ENCODE measurements at places on chromosomes 2 and 18.

DNA sequence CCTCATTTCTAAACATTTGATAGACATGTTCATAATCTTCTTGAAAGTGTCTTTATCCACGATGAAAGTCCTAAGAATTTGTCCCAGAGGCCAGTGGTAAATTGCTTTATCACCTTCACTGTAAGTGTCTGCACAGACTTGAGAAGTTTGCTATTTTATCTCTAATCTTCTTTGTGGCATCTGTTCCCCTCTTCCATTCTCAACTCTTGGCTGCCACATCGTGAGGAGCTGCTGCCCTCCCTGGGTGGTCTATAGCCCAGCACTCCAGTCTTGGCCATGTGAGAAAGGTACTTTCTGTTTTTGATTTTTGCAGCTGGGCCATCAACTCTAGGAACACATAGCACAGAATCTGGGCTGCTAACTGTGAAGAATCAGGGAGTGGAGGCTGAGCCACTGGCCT, 45.5 kb downstream of the SLC14A2 start:
- H3K27ac ChIP-seq = no peak overlapping the region
- H3K4me1 ChIP-seq = peaks cover 29% of the 10 kb centered on the region
- no peaks in the 10 kb centered on the region for H3K36me3 ChIP-seq

GRCh38 chr18:23541349-23542093, 38.2 kb downstream of the RMC1 start:
- H3K27ac ChIP-seq = peak overlapping the region; percentile 72
- DNase-seq = no peak
- H3K4me1 ChIP-seq = peaks cover 31% of the 10 kb centered on the region
- H3K36me3 ChIP-seq = peaks cover 18% of the 10 kb centered on the region
- no peaks in the 10 kb centered on the region for H3K27me3 ChIP-seq

DNA sequence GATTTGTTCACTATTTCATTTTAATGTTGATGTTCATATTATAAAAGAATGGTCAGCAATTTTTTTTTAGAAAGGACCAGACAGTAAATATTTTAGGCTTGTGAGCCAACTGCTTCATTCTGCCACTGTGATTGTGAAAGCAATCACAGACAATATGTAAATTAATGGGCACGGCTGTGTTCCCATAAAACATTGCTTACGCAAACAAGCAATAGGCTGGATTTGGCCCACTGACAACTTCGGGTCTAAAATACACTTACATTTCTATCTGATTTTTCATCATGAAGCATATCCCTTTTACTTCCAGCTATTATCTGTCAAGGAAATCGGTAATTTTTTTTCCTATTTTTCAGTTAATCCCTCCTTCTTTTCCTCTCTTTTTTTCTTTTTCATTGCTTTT, 182.2 kb upstream of the CDH2 start:
- no peaks in the 10 kb centered on the region for H3K27me3 ChIP-seq
- H3K36me3 ChIP-seq = no peaks in the 10 kb centered on the region
- no peak overlapping the region for H3K4me3 ChIP-seq
- no peaks in the 10 kb centered on the region for H3K4me1 ChIP-seq

DNA sequence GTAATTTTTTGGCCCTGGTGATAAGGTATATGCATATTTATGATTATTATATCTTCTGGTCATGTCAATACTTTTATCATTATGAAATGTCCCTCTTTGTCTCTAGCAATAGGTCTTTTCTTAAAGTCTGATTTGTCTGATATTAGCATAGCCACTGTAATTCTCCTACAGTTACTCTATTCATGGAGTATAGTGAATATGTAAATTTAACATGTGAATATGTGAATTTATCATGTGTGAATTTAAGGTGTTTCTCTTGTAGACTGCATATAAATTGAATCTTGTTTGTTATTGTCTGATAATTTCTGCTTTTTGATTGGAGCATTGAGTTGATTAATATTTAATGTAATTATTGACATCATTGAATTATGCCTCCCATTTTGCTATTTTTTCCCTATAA, 259.4 kb downstream of the HRH4 start:
- no peak overlapping the region for H3K27ac ChIP-seq
- no peaks in the 10 kb centered on the region for H3K36me3 ChIP-seq
- no peak overlapping the region for H3K4me3 ChIP-seq
- H3K4me1 ChIP-seq = no peaks in the 10 kb centered on the region

DNA sequence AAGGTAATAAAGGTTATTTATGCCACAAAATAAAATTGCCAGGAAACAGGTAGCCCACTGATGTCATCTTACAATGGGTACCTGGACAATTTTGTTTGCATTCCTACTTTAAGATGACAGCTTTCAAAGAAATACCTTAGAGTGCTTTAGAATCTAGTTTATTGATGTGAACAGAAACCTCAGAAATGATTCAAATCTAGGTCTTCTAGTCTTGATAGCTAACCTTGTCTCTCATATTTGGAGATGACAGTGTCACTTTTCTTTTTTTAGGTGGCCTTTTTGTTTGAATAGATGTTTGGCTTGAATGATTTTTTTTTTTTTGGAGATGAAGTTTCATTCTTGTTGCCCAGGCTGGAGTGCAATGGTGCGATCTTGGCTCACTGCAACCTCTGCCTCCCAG, 69.1 kb downstream of the PIK3C3 start:
- no peak overlapping the region for H3K4me3 ChIP-seq
- no peak for DNase-seq
- peaks cover 27% of the 10 kb centered on the region for H3K4me1 ChIP-seq
- no peaks in the 10 kb centered on the region for H3K27me3 ChIP-seq
- H3K36me3 ChIP-seq = peaks cover 13% of the 10 kb centered on the region

DNA sequence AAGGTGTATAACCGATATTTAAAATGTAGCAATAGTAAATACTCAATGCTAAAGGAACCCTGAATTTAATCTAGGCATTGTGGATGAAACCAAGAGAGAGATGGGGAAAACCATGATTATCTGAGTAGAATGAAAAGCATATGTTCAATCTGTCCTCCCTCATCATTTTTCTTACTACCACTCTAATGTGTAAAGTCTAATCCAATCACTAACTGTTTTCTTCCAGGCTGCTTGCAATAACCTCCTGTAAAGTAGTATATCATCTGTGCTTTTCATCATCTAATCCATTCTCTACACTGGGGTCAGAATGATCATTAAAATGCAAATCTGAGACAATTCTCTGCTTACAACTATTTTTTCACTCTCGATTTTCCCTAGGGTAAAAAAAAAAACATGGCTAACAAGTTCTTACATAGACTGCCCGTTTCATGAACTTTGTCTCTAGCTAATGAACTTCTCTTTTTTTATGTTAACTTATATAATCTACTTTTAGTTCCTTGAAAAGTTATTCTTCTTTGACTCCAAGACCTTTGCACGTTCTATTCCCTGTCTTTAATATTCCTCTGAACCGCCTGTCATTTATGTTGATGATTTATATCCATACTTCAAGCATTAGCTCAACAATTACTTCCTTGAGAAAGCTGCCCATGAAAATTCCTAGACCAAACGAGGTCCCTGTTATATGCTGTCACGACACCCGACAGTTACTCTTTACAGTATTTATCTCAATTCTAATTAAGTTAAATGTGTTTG, 94.7 kb upstream of the SLC8A1 start:
- no peak overlapping the region for H3K27ac ChIP-seq
- no peak overlapping the region for H3K4me3 ChIP-seq
- no peaks in the 10 kb centered on the region for H3K4me1 ChIP-seq
- H3K36me3 ChIP-seq = no peaks in the 10 kb centered on the region

- H3K27ac ChIP-seq = no peak within 1 kb of the TSS
- H3K4me3 ChIP-seq = no peak within 1 kb of the TSS
- H3K27me3 ChIP-seq = no peaks in the 10 kb centered on the region
- no peak for DNase-seq
These were observed at the start of gene ERMN for GRCh38 chr2:157325786-157326185. TSS of gene ERMN (minus strand) at chr2:157325824. CDS start at chr2:157325642, 182 bp downstream.

DNA sequence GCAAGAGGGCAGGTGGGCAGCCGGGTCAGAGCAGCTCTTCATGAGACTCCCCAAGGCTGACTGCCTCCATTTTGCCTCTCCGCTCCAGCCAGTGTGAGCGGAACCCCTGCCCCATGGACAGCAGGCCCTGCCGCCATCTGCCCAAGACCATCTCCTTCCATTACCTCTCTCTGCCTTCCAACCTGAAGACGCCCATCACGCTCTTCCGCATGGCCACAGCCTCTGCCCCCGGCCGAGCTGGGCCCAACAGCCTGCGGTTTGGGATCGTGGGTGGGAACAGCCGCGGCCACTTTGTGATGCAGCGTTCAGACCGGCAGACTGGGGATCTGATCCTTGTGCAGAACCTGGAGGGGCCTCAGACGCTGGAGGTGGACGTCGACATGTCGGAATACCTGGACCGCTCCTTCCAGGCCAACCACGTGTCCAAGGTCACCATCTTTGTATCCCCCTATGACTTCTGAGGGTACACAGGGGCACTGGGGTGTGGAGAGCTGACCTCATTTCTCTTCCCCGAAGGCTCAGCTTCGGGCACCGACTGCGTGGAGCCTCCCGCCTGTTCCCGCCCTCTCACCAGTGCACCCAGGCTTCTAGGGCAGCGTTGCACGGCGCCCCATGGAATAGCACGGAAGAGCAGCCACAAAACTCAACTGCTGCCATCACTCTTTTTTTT, 49.0 kb downstream of the FBLN7 start:
- no peaks in the 10 kb centered on the region for H3K27me3 ChIP-seq
- H3K27ac ChIP-seq = peak overlapping the region; percentile 99
- H3K4me3 ChIP-seq = peak overlapping the region; percentile 47
- H3K4me1 ChIP-seq = peaks cover 78% of the 10 kb centered on the region
- DNase-seq = no peak
- H3K36me3 ChIP-seq = peaks cover 39% of the 10 kb centered on the region

DNA sequence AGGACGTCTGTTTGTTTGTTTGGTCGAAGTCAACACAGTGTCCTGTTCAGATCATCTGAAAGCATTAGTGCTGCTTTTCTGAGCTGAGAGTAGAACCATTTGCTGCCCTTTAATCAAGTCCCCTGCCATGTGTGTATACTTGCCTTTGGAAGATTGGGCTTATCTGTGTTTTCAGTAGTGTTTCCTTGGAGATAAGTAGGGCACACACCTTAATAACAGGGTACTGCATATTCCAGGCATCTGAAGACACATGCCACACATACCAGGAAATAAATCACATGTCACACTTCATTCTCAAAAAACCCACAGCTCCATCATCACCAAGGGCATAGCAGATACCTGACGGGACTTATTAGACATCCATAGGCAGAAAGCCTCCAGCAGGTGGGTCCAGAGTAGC, 157.4 kb downstream of the SOX11 start:
- no peaks in the 10 kb centered on the region for H3K27me3 ChIP-seq
- no peaks in the 10 kb centered on the region for H3K4me1 ChIP-seq
- H3K27ac ChIP-seq = no peak overlapping the region
- no peaks in the 10 kb centered on the region for H3K36me3 ChIP-seq
- no peak overlapping the region for H3K4me3 ChIP-seq
- no peak for DNase-seq

DNA sequence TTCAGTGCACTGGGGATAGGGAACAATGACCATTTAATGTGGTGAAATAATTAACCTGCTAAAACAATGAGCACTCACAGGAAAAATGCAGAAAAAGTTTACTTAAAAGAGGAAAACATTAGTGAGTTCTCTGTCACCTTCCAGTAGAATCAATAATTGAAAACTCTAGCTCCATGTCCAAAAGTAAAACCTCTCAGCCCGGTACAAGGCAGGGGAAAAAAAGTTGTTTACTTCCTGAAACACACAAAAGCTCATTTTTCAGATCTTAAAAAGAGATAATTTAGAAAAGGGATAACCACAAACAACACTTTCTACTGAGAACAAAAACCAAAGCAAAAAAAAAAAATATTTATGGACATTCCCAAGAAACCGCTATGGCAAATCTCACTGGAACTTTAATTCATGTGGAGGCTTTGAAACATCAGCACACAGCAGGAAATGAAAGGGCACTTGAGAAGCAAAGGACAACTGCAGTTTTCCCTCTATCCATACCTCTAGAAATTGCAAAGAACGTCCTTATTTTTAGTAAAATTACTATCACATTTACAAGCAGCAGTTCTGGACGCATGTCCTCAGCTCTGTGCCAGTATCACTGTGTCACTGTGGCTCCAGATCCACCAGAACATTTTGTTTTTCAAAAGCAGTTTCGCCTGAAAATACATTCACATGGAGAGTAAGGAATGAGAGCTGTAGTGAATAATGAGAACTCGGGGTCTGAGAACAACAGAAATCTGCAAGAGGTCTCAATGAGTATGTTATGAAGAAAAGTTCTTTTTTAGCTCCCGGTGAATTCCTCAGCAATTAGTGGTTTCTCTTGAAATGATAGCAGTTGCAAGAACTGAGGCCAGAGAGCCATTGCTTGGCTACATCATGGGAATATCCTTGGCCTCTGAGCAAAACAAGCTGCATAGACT, 44.7 kb upstream of the DNAH7 start:
- DNase-seq = no peak
- no peak overlapping the region for H3K4me3 ChIP-seq
- no peaks in the 10 kb centered on the region for H3K27me3 ChIP-seq
- H3K27ac ChIP-seq = no peak overlapping the region
- H3K36me3 ChIP-seq = no peaks in the 10 kb centered on the region
- H3K4me1 ChIP-seq = peaks cover 17% of the 10 kb centered on the region

DNA sequence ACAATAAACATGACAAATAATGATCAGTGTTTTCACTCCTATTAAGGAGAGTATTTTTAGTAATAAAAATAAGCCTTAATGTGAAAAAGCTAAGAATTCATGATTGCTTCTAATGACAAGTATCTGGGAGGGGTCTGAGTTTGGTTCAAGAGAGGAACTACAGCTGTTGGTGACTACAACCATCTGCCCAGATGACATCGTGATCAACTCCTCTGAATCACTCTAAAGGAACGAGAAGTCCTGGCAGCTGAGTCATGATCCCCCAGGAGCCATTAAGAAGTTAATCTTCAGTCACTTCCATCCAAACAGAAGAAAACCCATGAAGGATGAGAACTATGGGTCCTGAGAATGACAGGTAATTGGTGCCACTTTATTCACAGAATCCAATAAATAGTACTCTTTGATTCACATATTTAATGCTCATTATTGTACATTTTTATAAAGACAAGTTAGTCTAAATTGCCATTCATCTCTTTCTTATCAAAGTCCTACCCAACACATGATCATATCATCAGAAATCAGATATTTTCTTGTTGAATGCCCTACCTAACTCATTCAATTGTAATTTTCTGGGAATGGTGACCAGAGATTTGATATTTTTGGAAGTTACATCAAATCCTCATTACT, 6.8 kb downstream of the TFPI start:
- H3K27ac ChIP-seq = no peak overlapping the region
- no peaks in the 10 kb centered on the region for H3K36me3 ChIP-seq
- H3K4me3 ChIP-seq = no peak overlapping the region
- peaks cover 13% of the 10 kb centered on the region for H3K27me3 ChIP-seq
- DNase-seq = no peak
- H3K4me1 ChIP-seq = no peaks in the 10 kb centered on the region

Measured in activated naive CD8-positive, alpha-beta T cell treated with anti-CD3 and anti-CD28 coated beads for 36 hours (primary cell).